Neural crest cell (in vitro differentiated cells): ENCODE measurements at places on chromosomes 4 and X. TPM values are rescaled to one million over a fixed set of nuclear protein-coding genes. Genes with fewer than 3 reads are reported as not detected.

The CENPVL2 gene
- total RNA-seq = 1.3 and 1.6 TPM in 2 replicates

The CXorf49B gene
- not detected in 2 replicates for total RNA-seq

The HSFX1 gene
- total RNA-seq = 1.0 and 1.4 TPM in 2 replicates

The L1CAM gene
- 133 and 137 TPM in 2 replicates for total RNA-seq

The PGAM4 gene
- total RNA-seq = not detected in 2 replicates

The UBA1 gene
- 484 and 498 TPM in 2 replicates for total RNA-seq

GRCh38 chr4:64340218-64341110 lies 68.8 kb downstream of the TECRL start:
- DNase-seq = no peak

GRCh38 chr4:110955748-110956147 lies 332.9 kb upstream of the PITX2 start:
- DNase-seq = no peak

GRCh38 chr4:83905952-83906351 lies 370.0 kb downstream of the GPAT3 start:
- peak; percentile 17 for DNase-seq

DNA sequence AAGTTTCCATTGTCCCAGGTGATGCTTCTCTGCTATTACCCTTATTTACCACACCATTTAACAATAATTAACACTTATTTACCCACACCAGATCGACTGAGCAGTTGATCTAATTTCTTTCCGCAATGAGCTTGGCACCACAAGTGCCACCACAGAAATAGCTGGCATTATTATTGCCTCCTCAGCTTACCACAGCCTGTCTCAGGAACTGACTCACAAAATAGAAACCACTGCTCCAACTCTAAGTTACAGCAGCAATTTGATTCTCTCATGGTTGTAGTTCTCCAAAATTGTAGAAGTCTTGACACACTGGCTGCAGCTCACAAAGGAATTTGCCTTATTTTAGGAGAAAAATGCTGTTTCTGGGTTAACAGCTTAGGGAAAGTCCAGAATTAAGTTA lies 22.5 kb downstream of the ZNF721 start:
- no peak for DNase-seq

DNA sequence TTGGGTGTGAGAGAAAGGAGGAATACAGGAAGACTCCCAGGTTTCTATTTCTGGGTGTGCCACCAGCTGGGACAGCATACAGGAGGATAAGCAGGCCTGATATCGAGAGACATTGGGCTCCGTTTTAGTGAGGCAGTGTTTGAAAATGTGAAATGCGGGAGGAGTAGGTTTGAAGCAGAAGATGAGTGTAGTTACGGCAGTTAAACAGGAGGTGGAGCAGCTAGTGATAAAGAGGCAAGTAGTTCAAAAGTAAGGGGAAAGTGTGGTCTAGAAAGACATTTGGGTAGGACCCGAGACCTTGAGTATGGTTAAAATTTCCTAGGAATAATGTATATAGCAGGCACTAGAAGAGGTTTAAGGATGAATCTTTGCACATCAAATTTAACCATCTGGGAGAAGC lies 42.4 kb downstream of the DCUN1D4 start:
- DNase-seq = no peak

DNA sequence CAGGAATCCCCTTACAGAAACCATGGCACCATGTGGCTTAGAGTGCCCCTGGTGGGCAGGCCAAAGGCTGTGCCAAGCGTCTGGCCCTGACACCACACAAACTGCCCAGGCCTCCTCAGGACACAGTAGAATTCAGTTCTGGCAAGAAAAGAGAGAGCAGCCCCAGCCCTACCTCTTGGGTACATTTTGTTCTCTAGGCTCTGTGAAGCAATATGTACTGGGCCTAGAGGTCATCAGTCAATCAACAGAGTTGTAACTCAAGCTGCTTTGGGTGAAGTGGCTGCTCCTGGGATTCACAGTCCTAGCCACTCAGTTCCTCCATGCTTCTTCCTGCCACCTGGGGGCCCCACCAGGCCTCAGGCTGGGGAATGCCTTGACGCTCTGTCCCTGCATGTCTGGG lies 158.1 kb upstream of the MAMLD1 start:
- no peak for DNase-seq

- peak; percentile 59 for DNase-seq
Measured at GRCh38 chrX:103817502-103817901, 14.6 kb downstream of the RAB9B start.

DNA sequence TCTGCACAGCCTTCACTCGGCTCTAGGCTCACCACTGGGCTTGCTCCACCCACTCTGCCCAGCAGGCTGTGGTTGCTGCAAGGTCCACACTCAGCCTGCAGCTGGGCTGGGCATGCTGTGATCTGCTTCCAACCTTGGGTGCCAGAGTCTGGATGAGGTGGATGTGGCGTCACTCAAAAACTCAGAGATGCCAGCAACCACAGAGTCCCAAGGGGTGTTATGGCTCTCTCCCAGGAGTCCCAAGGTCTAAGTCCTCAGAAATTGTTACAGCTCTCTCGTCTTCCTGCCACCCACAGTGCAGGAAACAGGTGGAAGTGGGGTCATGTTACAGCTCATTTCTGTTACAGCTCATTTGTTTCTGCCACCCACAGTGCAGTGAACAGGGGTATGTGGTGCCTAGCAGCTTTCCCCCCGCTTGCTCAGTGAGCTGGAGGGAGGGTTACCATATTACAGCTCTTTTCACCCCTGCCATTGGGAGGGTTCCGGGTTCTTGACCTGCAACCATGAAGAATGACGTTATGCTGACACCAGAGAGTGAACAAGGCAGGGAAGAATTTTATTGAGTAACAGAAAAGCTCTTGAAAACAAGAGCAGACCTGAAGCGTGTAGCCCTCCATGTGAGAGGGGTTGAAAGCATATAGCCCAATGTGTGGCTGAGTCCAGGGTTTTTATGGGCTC lies 893.9 kb downstream of the PCDH7 start:
- no peak for DNase-seq

DNA sequence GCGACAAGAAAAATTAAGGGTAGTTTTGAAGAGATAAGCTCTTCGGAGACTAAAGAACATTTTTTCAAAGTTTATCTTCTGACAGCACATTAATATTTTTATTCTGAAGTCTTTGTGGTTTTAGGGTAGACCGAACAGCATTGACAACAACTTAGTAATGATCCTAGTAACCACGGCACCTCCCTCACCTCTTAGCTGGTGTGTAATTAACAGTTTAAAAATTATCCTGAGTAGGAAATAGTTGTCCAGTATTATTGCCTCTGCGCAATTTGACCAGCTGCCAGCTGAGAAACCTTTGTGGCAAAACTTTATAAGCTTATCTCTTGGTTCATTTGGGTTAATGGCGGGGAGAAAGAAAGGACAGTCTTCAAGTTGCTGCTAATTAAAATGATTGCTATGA lies 213.6 kb downstream of the CBLL2 start:
- no peak for DNase-seq

- peak; percentile 36 for DNase-seq
Measured at GRCh38 chr4:6909970-6910339, 329 bp downstream of the TBC1D14 start.

- no peak for DNase-seq
Measured at GRCh38 chr4:6278801-6279197, 9.1 kb downstream of the WFS1 start.

DNA sequence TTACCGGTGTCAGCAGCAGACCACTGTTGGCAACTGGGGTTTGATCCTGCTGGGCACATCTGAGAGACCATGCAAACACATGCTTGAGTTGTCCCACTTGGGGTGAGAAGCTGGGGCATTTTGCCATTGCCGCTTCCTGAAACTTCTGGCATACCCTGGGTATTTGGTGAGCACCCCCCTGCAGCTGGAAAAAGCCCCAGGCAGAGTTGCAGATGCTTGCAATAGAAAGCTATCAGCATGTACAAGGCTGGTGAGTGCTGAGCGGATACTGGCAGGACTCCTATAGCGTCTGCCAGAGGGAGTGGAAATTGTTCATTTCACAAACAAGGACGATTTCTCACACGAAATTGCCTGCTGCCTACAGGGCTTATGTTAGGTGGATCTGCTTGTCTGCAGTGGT lies 32.3 kb downstream of the SUPT20HL1 start:
- no peak for DNase-seq

GRCh38 chr4:86965019-86965976 lies 30.5 kb downstream of the AFF1 start:
- DNase-seq = no peak

DNA sequence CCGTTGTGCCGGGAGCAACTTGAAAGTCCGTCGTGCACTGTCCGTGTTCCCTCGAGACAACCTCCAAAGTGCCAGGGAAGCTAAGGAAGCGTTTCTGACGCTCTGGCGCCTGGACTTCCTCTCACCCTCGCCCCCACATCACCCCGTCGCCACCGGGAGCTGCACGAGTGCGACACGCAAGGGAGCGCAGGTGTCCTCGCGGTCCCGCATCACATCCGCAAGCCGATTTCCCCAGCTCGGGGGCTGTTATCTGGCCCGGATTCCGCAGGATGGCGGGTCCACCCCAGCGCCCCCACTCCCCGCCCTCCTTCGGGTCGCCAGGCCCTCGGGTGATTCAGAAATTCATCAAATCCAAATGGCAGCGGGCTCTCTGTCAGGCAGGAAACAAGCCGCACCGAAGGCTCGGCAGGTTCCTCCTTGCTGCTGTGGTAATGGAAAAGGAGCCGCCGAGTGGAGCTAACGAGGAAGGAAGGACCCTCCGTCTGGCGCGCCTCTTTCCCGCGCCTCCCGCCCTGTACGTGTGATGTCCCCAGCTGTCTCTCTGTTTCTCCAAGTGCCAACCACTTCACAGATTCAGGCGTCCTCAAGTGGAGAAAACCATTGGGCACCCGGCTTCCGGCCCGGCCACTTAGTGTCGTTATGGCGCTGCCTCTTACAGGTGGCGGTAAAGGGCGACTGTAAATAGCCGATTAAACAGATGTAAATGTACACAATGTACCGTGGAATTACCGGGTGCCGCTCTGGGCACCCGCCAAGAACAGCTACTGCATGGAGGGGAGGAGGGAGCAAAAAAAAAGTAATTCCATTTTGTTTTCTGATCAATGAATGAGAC lies 921 bp upstream of the SETD7 start:
- DNase-seq = peak; percentile 34

DNA sequence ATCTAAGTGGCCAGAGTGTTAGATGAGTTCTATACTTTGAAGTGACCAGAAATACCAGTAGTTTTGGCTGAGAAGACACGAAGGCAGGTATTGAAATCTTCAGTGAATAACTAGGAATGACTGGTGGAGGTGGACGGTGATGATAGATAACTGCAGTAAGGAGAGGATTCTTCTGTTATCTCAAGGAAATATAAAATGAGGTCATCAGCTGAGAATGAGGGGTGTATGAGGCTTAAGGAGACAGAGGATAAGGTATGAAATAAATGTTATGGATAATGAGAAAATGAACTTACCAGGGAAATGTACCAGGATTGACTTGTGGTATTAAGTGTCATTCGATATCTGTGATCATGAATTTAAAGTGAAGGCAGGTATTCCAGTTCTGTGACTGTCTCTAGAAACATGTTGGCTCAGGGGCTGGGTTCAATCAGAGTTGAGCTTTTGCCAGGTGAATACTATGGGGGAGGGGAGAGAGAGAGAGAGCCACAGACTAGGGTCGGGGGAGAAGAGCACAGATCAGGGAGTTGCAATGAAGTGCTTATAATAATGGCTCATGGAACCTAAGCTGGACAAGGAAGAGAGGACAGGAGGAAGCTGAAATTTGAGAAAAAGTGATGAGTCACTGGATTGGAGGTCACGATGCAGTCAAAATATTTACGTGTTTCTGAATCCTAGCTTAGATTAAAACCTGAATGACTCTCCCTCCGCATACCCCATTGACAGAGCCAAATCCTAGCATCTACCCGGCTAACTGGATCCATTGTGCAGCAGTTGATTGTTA lies 37.5 kb upstream of the BRS3 start:
- DNase-seq = no peak

DNA sequence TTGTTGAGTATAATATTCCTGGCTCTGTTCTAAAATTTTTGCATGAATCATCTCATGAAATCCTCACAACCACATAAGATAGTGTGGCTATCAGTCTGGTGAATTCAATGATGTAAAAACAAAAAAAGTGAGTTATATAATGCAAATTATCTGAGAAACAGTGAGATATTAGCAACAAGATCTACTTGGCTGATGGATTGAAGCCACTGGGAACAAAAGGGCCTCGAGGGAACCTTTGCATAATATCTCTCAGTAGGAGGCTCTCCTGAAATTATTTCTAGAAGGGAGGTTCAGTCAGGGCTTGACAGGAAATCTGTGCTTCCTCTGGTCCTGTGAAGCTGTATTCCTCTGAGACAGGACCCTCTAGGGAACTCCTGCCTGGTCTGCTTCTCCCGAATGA lies 30.1 kb upstream of the NUP54 start:
- no peak for DNase-seq

DNA sequence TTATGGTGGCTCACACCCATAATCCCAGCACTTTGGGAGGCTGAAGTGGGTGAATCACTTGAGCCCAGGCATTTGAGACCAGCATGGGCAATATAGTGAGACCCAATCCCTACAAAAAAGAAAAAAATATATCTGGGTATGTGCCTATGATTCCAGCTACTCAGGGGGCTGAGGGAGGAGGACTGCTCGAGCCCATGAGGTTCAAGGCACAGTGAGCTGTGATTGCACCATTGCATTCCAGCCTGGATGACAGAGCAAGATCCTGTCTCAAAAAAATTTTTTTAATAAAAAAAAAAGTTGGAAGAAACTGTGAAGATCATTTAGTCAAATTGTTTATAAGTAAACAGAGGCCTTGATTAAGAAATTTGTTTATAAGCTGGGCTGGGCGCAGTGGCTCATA lies 39.7 kb downstream of the KLHL8 start:
- no peak for DNase-seq

DNA sequence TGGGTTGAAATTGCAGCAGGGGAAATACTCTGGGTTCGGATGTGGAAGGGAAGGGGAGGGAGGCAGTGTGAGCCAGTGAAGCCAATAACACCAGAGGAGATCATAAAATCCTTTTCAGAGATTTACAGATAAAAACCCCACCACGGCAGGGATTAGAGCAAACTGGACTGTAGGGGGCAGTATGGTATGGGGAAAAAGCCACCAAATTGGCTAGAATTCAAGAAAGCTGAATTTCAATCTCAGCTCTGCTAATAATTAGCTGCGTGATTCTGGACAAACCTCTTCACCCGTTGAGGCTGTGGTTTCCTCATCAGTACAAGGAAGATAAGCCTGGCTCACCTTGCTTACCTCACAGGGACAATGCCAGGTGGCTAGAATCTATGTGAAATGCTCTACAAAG lies 108.1 kb downstream of the ATG4A start:
- DNase-seq = peak; percentile 45

GRCh38 chrX:96721354-96721753 lies 36.7 kb downstream of the DIAPH2 start:
- no peak for DNase-seq

DNA sequence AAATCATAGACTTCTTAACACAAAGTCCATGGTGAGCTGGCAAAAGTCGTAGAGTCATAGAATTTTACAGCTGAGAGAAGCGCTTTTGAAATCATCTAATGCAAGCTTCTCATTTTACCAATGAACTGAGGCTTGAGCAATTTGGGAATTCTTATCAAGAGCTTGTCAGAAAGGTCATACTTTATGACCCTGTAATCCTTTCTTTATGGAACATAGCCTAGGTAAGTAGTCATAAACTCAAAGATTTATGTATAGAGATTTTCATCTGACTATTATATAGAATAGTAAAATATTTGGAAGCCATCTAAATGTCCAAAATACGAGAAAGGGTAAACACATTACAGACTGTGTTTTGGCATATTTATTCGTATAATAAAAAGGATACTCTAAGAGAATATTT lies 563.5 kb downstream of the PCDH7 start:
- DNase-seq = no peak
